ENCODE measurements at places on chromosomes 12 and 14. TPM values are rescaled to one million over a fixed set of nuclear protein-coding genes. Genes with fewer than 3 reads are reported as not detected.

TOMM20L gene
- not detected for total RNA-seq

OLR1 gene
- 0.49 TPM for total RNA-seq

HPD gene
- total RNA-seq: 0.88 TPM

AQP6 gene
- not detected for total RNA-seq

TAS2R20 gene
- total RNA-seq: 0.45 TPM

NACA gene
- 548 TPM for total RNA-seq

CATSPERB gene
- 0.34 TPM for total RNA-seq

DNA sequence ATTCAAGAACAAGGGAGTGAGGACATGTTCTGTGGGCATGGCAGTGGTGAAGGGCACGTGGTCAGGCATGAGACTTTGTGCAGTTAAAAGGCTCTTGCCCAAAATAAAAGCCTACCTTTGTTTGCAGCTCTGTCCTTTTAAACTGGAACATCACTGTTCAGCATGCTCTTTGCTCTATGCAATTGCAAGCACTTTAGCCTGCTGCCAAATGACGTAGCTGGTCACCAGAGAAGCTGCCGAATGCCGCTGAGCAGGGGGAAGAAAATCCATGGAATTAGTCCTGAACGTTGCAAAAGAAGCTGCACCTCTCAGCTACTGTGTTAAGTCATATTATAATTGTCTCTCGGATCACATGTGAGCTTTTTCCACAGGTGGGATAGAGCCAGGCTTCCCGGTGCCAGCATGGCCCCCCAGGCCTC is 176.3 kb upstream of the DIO2 start:
- no peak for DNase-seq
- H3K27me3 ChIP-seq: no peaks in the 10 kb centered on the region
- no peak overlapping the region for H3K4me3 ChIP-seq

DNA sequence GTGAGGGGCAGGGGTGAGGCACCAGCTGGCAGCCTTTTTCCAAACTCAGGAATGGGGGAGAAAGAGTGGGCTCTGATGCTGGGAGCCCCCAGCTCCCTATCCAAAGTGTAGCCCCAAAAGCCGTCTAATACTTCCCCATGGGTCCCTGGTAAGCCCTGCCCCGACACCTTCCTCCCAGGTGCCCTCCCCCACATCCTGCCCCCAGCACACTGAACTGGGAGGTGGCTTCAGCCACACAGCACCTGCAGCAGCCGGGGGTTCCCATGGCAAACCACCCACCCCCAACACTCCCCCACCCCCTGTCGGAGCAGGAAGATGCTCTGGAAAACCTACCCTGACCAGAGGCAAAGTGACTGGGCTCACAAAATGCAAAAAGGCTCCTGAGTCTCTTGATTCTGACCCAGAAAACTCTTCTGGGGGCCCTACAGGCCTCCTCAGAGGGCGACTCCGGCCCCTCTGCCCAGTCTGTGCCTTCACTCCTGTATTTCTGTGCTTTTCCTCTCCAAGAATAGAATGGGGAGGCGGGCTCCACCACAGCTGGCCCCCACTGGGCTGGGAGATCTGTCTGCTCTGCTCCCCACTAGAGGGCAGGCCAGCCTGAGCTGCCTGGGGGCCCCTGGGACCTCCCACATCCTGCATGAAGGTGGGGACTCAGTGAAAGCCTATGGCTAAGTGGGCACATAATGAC is 81.6 kb downstream of the ITPK1 start:
- H3K4me3 ChIP-seq: no peak overlapping the region
- DNase-seq: no peak
- H3K36me3 ChIP-seq: no peaks in the 10 kb centered on the region
- peaks cover 73% of the 10 kb centered on the region for H3K4me1 ChIP-seq

GRCh38 chr14:53140585-53140984 is 12.5 kb downstream of the DDHD1 start:
- H3K4me1 ChIP-seq: no peaks in the 10 kb centered on the region
- no peak overlapping the region for H3K4me3 ChIP-seq
- DNase-seq: no peak
- no peaks in the 10 kb centered on the region for H3K27me3 ChIP-seq
- no peak overlapping the region for H3K27ac ChIP-seq
- H3K36me3 ChIP-seq: peaks cover 4% of the 10 kb centered on the region

DNA sequence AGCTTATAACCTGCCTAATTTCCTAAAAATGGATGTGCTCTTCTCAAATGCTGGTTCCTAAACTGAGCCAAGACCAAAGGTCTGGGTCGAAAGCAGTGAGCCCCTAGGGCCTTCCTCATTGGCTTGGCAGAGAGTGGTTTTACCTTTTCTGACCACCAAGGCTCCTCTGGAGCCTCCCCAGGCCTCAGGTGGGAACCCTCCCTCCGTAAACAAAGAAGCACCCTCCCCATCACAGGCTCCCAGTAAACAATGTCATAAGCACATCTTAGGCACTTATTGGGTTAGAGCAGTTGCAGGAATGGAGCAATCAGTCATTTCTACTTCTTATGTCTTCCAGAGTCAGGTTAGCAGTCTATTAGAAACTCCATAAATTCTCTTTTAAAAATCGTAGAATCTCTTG is 6.0 kb downstream of the CHPT1 start:
- H3K4me3 ChIP-seq: no peak overlapping the region
- no peaks in the 10 kb centered on the region for H3K27me3 ChIP-seq
- no peak for DNase-seq
- H3K27ac ChIP-seq: no peak overlapping the region
- H3K36me3 ChIP-seq: no peaks in the 10 kb centered on the region

- no peak for DNase-seq
- no peak overlapping the region for H3K4me3 ChIP-seq
- H3K4me1 ChIP-seq: no peaks in the 10 kb centered on the region
- no peaks in the 10 kb centered on the region for H3K27me3 ChIP-seq
Measured at GRCh38 chr12:26319511-26319910, 124.1 kb downstream of the SSPN start.

GRCh38 chr12:59820594-59821011 is 224.8 kb downstream of the SLC16A7 start:
- H3K27me3 ChIP-seq: no peaks in the 10 kb centered on the region
- no peaks in the 10 kb centered on the region for H3K36me3 ChIP-seq
- H3K4me1 ChIP-seq: no peaks in the 10 kb centered on the region
- no peak overlapping the region for H3K27ac ChIP-seq
- no peak for DNase-seq
- H3K4me3 ChIP-seq: no peak overlapping the region

DNA sequence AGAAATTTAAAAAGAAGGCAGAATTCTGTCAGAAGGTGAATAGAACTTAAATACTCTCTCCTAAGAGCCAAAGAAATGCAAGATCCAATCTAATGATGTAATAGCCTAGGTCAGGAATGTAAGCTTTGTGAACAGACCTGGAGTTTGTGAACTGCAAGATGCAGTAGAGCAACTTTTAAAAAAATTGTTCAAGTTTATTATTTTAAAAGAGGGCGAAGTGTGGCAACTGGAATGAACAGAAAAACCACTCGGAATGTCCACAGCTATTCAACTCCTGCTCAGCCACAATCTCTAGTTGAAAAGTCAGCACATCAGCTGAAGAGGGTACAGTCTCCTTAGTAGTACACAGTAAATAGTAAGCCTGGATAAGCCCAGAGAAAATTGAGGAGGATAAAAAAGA is 228.8 kb downstream of the PPFIA2 start:
- no peaks in the 10 kb centered on the region for H3K4me1 ChIP-seq
- no peaks in the 10 kb centered on the region for H3K36me3 ChIP-seq
- no peak overlapping the region for H3K27ac ChIP-seq
- no peaks in the 10 kb centered on the region for H3K27me3 ChIP-seq

DNA sequence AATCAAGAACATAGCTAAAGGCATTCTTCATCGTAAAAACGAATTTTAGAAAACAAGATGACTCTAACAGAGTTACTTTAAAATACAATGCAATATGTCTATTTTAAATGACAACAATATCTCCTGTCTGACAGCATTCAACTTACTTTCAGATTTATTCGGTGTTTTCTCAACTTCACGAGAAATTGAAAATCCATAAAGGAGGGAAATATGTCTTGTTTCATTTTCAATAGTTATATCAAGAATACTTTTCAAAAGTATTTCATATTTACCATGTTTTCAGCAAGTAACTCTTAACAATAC is 254.8 kb downstream of the DAD1 start:
- H3K4me3 ChIP-seq: no peak overlapping the region
- H3K4me1 ChIP-seq: peaks cover 20% of the 10 kb centered on the region
- DNase-seq: no peak

DNA sequence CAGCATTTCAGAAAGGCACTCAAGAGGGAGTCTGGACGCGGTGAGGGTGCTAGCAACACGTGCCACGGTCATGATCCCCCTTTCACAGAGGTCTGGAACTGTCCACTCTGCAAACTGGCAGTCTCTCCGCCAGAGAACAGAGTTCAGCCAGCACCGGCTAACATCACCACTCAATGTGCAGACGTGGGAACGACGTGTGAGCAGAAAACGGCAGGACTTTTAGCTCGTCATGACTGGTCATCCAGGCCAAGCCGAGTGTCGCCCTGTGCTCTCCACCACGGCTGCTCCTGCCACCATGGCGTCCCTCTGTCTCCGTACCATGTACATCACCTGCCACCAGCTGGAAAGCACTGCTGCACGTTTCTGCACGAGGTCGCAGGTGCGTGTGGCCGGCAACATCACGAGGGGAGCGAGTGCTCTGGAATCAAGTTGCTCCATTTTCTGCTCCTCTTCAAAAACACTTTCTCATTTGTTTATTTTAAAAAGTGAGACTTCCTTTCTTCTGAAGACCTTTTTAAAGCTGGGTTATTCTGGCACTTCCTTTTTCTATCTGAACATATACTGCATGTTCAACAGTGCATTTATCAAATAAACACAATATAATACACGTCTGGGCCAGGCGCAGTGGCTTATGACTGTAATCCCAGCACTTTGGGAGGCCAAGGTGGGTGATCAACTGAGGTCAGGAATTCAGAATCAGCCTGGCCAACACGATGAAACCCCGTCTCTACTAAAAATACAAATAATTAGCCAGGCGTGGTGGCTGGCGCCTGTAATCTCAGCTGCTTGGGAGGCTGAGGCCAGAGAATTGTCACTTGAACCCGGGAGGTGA is 28.0 kb downstream of the SLC15A4 start:
- H3K27me3 ChIP-seq: no peaks in the 10 kb centered on the region
- no peaks in the 10 kb centered on the region for H3K4me1 ChIP-seq
- DNase-seq: no peak
- H3K27ac ChIP-seq: no peak overlapping the region
- H3K4me3 ChIP-seq: no peak overlapping the region

DNA sequence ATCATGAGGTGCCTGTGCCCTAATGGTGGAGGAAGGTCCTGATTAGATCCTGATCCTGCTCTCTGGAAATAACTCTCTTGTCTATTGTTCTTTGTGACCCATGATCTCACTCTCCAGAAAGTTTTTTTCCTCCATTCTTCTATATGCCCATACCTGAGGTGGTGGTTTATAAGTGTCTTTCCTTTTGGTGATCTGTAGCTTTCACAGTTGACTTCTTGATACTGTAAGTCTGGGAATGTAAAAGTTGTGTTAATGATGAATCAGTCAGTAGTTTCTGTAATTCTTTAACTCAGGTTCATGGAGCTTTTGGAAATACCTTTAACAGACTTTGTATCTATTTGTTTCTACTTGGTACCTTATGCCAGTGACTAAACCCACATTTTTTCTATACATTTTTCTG is 444.0 kb upstream of the FLRT2 start:
- H3K4me1 ChIP-seq: no peaks in the 10 kb centered on the region
- no peak overlapping the region for H3K4me3 ChIP-seq
- no peak overlapping the region for H3K27ac ChIP-seq
- no peaks in the 10 kb centered on the region for H3K36me3 ChIP-seq

DNA sequence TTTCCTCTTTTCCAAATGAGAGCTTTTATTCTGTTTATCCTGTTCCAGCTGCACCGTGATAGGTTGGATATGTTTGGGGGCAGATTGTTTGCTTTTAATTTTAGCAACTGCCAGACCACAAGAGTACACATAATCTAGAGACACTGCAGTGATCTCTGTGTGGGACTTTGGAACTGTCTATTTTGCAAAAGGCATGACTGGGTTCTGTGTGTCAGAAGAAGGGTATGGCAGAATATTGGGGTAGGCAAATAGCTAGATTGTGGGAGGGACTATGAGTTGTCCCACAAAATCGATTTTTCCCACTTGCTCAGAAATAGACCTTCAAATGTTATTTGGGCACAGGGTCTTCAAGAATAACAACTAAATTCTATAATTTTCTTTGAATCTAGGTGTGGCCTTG is 275.9 kb upstream of the KITLG start:
- no peak overlapping the region for H3K27ac ChIP-seq
- no peak for DNase-seq
- H3K36me3 ChIP-seq: no peaks in the 10 kb centered on the region
- H3K27me3 ChIP-seq: no peaks in the 10 kb centered on the region
- H3K4me3 ChIP-seq: no peak overlapping the region

DNA sequence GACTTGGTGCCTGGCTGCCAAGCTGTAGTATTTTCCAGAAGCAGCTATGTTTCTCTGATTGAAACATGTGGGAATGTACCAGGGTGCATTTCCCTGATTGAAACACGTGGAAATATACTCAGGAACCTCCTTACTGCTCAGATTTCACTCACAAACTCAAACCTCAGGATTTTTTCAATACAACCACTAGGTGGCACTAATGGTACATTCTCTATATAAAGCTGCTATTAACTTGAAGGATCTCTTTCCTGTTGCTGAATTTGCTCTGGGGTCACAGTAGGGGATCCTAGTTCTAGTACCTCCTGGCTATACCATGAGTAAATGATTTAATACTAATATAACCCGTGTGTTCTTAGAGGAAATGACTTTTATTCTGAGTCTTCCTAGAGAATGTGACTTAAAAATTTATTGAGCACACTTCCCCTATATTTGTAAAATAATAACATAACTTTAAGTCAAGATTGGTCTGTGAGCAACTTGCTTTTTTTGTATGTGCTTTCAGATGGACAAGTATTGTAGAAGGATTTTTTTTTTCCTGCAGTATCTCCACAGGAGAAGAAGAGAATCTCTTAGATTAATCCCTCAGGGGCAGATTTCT is 173.8 kb upstream of the MIS18BP1 start:
- no peak for DNase-seq
- no peaks in the 10 kb centered on the region for H3K36me3 ChIP-seq
- no peak overlapping the region for H3K27ac ChIP-seq

DNA sequence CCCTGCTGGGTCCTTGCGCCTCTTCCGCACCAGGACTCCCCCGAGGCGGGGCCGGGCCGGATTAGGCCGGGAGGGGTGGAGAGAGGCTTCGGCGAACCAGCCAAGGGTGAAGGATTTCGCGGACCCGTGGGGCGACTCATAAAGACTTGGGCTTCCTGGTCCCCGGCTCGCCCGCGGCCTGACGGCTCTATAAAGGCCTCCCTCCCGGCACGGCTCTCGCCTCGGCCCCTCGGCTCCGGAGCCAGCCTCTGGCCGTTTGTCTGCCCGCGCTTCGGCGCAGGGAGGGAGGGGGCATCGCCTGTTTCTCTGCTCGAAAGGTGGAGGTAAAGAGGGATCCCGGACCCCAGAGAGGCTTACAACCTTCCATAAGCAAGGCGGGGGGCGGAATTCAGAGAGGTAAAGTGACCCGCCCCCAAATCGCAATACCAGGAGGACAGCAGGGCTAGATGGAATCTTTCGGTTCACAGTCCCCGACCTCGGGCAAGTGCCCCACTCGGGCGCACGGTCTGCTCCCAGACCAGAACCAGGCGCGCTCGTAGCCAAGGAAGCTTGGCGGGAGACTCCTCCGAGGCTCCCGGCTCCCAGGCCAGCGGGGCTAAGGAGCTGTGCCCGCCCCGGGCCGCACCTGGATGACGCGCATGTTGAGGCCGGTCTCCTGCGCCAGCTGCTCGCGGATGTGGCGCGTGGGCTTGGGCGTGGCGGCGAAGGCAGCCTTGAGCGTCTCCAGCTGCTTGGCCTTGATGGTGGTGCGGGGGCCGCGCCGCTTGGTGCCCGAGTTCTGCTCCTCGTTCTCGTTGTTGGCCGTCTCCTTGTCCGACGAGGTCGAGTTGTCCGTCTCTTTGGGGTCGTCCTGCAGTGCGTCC is 3.9 kb downstream of the LHX5 start:
- peak overlapping the region; percentile 12 for H3K4me3 ChIP-seq
- H3K27ac ChIP-seq: no peak overlapping the region
- H3K36me3 ChIP-seq: no peaks in the 10 kb centered on the region

All from heart right ventricle (tissue), 16 donors.